ENCODE measurements at places on chromosomes 16 and 17. TPM values are rescaled to one million over a fixed set of nuclear protein-coding genes. Genes with fewer than 3 reads are reported as not detected.
A peak's percentile ranks its signal among the peaks of the same experiment; 100 is the strongest.

DLG4 gene
- 13.1 TPM for total RNA-seq

ADGRG3 gene
- total RNA-seq = not detected

TBC1D3H gene
- not detected for total RNA-seq

MMP2 gene
- total RNA-seq = 1,212 TPM

PABPN1L gene
- not detected for total RNA-seq

DNA sequence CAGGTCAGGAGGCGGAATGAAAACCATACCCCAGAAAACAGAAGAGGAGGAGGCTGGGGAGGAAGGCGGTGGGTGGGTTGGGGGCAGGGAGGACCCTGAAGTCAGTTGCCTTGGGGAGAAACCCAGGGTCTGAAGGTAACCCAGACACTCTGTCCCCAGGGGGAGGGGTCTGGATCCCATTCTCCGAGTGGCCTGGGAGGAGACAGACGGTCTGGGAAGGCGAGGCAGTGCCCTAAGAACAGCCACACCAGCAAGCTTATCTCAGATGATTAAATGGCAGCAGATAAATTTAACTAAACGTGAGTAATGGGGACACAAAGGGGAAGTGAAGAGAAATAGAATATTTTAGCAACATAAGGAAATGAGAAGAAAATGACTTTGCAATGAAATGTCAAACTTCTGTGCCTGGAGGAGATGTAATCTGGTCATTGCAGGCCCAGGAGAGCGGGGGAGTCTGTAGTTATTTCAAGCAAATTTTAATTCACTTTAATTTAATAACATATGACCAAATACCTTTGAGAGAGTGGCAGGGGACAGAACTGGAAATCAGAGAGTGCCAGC is 21.4 kb upstream of the ZFP90 start:
- H3K36me3 ChIP-seq = no peaks in the 10 kb centered on the region
- no peak overlapping the region for H3K27ac ChIP-seq
- H3K4me1 ChIP-seq = no peaks in the 10 kb centered on the region
- no peak for DNase-seq

- H3K27ac ChIP-seq = no peak overlapping the region
- H3K4me1 ChIP-seq = no peaks in the 10 kb centered on the region
- no peaks in the 10 kb centered on the region for H3K27me3 ChIP-seq
- DNase-seq = no peak
- no peak overlapping the region for H3K4me3 ChIP-seq
These were observed 7.5 kb downstream of the SCIMP start for GRCh38 chr17:5226940-5227878.

GRCh38 chr16:28204204-28204603 is 7.6 kb downstream of the XPO6 start:
- no peak overlapping the region for H3K27ac ChIP-seq
- no peak overlapping the region for H3K4me3 ChIP-seq
- no peaks in the 10 kb centered on the region for H3K27me3 ChIP-seq
- H3K4me1 ChIP-seq = no peaks in the 10 kb centered on the region
- peaks cover 39% of the 10 kb centered on the region for H3K36me3 ChIP-seq

DNA sequence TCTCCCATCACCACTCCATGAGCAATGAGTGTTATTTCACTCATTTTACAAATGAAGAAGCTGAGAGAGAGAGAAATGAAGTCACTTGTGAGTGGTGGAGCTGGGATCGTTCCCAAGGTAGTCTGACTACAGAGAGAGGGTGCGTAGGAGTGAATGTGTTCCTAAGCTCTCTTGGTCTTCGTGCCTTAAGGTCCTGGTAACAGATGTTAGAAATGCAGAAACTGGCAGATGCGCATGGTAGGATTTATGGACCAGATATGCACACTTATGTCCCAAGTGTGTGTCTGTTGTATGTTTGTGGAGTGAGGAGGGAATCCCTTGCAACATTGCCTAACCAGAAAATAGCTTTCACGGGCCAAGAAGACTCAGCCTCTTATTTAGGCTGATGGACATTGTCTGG is 93.2 kb upstream of the ZNF469 start:
- no peaks in the 10 kb centered on the region for H3K36me3 ChIP-seq
- H3K4me1 ChIP-seq = peaks cover 11% of the 10 kb centered on the region
- no peaks in the 10 kb centered on the region for H3K27me3 ChIP-seq
- H3K27ac ChIP-seq = peak overlapping the region; percentile 73
- H3K4me3 ChIP-seq = 0 out of 2 replicates have a peak overlapping the region, but pooled peaks have one; percentile 44

DNA sequence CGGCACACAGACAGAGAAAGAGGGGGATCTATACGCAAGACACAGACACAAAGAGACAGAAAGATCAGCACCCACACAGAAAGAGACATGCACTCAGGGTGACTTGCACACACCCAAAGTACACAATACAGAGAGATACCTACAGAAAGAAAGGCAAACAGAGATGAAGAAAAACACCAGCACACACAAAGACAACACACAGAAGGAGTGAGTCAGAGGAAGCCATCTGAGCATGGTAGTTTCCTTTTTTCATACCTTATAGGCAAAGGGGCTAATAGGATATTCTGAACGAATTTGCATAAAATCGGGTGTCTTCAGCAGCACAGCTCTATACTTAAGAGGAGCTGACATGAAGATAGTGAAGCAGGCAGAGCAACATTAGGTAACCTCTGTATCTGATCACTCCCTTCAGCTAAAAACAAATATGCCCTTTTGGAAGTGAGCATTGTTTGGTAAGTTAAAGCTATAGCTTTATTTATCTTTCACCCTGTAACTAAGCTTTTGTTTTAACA is 198.6 kb downstream of the AATF start:
- no peaks in the 10 kb centered on the region for H3K36me3 ChIP-seq
- no peaks in the 10 kb centered on the region for H3K4me1 ChIP-seq
- no peak for DNase-seq
- H3K4me3 ChIP-seq = no peak overlapping the region
- H3K27me3 ChIP-seq = no peaks in the 10 kb centered on the region
- no peak overlapping the region for H3K27ac ChIP-seq

GRCh38 chr17:48738424-48738802 is 9.9 kb upstream of the HOXB13 start:
- peaks cover 99% of the 10 kb centered on the region for H3K27me3 ChIP-seq
- no peaks in the 10 kb centered on the region for H3K4me1 ChIP-seq

DNA sequence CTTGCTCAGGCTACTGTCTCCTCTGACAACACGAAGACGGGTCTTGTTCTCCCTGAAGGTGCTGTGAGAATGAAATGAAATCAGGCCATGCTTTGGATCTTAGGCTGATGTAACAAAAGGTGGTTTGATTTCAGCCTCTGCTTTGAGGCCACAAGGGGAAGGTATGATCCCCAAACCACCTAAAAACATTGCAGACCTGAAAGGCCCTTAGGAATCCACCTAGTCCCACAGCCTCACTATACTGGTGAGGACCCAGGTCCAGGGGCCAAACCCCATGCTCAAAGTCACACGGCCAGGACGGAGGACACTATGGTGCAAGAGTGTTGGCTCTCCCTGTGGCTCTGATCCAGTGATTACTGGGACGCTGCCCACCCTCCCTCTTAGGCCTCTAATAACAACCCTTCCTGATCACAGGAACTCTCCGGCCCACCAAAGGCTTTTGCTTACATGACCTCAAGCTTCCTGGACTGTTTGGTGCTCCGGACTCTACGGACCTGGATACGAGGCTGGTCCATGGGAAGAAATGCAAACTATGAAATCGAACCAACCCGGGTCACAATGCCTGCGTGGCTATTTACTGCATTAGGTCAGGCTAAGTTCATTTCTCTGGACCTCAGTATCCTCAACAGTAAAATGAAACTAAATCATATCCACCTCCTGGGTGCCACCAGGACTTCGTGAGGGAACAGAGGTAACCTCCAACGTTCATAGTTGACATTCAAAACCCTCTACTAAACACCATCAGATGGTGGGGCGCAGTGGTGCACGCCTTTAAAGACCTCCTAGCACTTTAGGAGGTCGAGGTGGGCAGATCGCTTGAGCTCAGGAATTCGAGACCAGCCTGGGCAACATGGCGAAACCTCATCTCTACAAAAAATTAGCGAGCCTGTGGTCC is 1.5 kb downstream of the TRIM25 start:
- peak overlapping the region; percentile 89 for H3K27ac ChIP-seq
- H3K4me1 ChIP-seq = peaks cover 30% of the 10 kb centered on the region
- H3K27me3 ChIP-seq = no peaks in the 10 kb centered on the region
- peak overlapping the region; percentile 90 for H3K4me3 ChIP-seq

GRCh38 chr16:87470332-87470731 is 22.5 kb downstream of the ZCCHC14 start:
- H3K36me3 ChIP-seq = no peaks in the 10 kb centered on the region
- H3K4me3 ChIP-seq = no peak overlapping the region
- no peak overlapping the region for H3K27ac ChIP-seq
- DNase-seq = peak; percentile 51
- H3K27me3 ChIP-seq = no peaks in the 10 kb centered on the region

DNA sequence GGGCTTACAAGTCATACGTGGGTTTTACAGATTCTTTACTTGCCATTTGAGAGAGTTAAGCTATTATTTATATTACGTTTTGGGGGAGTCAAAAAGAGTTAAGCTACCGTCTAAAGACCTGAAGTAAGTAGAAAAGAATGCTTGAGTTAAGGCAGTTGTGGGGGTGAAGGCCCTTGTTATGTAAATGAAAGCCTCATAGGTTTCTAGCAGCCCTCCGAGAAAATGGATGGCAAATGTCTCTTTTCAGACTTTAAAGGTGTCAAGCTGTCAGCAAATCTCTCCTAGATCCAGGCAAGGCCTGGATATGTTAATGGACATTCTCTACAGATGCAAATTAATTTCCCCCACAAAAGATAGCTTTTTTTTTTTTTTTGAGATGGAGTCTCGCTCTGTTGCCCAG is 7.2 kb upstream of the EIF4A3 start:
- DNase-seq = no peak
- H3K27ac ChIP-seq = no peak overlapping the region
- H3K36me3 ChIP-seq = no peaks in the 10 kb centered on the region
- no peaks in the 10 kb centered on the region for H3K27me3 ChIP-seq

DNA sequence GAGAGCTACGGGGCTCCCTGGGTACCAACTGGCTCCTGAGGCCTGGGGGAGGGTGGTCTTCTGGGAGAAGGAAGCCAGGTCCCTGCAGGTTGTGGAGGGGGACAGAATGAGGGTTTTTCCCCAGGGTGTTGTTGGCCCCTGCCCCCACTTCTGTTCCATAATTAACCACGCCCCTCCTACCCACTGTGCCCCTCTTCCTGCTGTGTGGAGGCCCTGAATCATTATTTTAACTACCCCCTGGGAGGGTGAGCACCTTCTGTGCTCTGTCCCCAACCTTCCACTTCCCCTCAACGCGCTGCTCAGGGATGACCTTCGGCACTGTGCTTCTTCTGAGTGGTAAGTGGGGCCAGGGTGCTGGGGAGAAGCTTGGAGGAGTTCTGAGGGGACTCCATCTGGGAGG is at the start of gene ITGAD:
ITGAD (plus strand) TSS at position 280 of the 400 bp plus-strand sequence; CDS start at position 306, 26 bp downstream.
- H3K4me3 ChIP-seq = no peak within 1 kb of the TSS
- no peak within 1 kb of the TSS for H3K27ac ChIP-seq
- no peaks in the 10 kb centered on the region for H3K36me3 ChIP-seq
- no peaks in the 10 kb centered on the region for H3K4me1 ChIP-seq

DNA sequence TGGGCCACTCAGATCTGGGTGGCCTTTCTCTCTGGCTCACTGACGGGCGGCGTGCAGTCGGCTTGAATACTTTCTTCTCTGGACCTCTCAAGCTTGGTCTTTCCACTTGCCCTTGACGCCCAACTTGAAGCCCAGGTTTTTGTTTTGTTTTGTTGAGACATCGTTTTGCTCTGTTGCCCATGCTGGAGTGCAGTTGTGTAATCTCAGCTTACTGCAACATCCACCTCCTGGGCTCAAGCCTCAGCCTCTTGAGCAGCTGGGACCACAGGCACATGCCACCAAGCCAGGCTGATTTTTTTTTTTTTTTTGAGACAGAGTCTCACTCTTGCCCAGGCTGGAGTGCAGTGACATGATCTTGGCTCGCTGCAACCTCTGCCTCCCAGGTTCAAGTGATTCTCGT is 22.7 kb upstream of the KIF19 start:
- H3K27ac ChIP-seq = no peak overlapping the region
- no peaks in the 10 kb centered on the region for H3K27me3 ChIP-seq
- H3K4me3 ChIP-seq = no peak overlapping the region
- no peak for DNase-seq
- H3K36me3 ChIP-seq = no peaks in the 10 kb centered on the region
- no peaks in the 10 kb centered on the region for H3K4me1 ChIP-seq

DNA sequence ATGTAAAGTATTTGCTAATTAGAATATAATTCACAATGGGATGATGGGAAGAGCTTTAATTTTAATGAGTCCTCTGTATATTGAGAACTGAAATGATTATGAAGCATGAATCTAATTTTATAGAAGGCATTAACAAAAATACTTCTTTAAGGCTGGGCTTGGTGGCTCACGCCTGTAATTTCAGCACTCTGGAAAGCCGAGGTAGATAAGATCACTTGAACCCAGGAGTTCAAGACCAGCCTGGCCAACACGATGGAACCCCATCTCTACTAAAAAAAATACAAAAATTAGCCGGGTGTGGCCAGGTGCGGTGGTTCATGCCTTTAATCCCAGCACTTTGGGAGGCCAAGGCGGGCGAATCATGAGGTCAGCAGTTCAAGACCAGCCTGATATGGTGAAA is 12.0 kb downstream of the CDK12 start:
- no peak overlapping the region for H3K4me3 ChIP-seq
- no peak overlapping the region for H3K27ac ChIP-seq
- no peaks in the 10 kb centered on the region for H3K4me1 ChIP-seq
- DNase-seq = no peak

- H3K4me1 ChIP-seq = 0 out of 2 replicates have a peak, but pooled peaks cover 5% of the 10 kb centered on the region
- H3K36me3 ChIP-seq = no peaks in the 10 kb centered on the region
- peak overlapping the region; percentile 50 for H3K4me3 ChIP-seq
- H3K27me3 ChIP-seq = no peaks in the 10 kb centered on the region
- H3K27ac ChIP-seq = no peak overlapping the region
- peak; percentile 90 for DNase-seq
These were observed 4.2 kb downstream of the TRADD start for GRCh38 chr16:67155295-67156142.

DNA sequence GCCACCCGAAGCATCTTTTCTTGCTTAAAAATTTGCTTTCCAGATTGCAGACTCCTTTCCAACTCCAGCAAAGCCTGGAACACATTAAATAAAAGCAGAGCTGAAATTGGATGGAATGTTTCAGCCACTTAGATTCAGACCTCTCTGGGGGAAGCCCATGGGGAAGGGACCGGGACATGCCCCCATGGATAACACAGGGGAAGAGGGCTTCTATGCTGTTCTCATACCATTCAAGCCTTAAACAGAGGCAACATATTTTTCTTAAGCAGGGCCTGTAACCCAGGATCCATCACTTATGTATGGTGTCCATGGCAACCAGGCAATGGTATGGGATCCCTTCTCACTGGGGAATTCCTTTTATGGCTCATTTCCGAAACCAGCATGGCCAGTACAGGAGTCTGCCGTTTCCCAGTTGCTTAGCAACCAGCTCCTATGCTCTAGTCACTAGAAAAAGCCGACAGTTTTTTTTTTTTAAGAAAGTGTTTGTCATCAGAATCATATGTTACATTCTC is 62.0 kb upstream of the MARCHF10 start:
- peak; percentile 94 for DNase-seq
- no peaks in the 10 kb centered on the region for H3K27me3 ChIP-seq
- H3K36me3 ChIP-seq = no peaks in the 10 kb centered on the region
- H3K27ac ChIP-seq = no peak overlapping the region
- H3K4me1 ChIP-seq = no peaks in the 10 kb centered on the region

DNA sequence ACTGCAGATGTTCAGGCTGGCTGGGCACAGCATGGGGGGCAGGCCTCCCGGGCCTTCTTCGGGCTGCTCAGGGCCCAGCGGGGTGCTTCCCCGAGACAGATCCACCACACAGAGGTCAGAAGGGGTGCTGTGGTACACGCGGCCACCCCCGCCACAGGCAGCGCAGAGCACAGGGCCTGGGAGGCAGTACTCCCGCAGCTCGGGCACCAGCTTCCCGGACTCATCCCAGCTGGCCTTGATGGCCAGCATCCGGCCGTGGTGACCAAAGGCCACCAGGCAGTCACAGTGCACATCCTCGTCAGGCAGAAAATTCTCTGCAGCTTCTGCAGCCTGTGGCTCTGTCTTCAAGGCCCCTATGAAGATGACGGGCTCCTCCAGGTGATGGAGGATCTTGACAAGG is 1.9 kb downstream of the FAAP100 start:
- no peaks in the 10 kb centered on the region for H3K36me3 ChIP-seq
- no peak overlapping the region for H3K4me3 ChIP-seq
- H3K27me3 ChIP-seq = no peaks in the 10 kb centered on the region
- H3K27ac ChIP-seq = no peak overlapping the region
